ENCODE measurements at places on chromosomes 12 and 14.

- DNase-seq, result no peak
Measured at GRCh38 chr14:31703056-31703455, 141.9 kb downstream of the NUBPL start.

GRCh38 chr12:49615725-49616124 lies 7.6 kb upstream of the PRPF40B start:
- no peak for DNase-seq

DNA sequence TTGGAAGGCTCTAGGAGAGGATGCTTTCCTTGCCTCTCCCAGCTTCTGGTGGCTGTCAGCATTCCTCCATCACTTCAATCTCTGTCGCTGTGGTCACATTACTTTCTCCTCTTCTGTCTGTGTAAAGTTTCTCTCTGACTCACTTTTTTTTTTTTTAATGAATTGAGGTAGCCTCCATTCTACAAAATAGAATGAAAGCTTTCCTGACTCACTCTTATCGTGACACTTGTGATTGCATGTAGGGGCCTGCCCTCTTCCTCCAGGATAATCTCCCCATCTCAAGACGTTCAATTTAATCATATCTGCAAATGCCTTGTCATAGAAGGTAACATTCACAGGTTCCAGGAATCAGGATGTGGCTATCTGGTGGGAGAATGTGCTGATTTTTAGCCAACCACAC lies 153.5 kb upstream of the HMGA2 start:
- no peak for DNase-seq

- DNase-seq, result no peak
Measured at GRCh38 chr12:123882161-123882705, 90.4 kb downstream of the CCDC92 start.

- DNase-seq, result no peak
Measured at GRCh38 chr14:33963892-33964291, 13.0 kb upstream of the EGLN3 start.

DNA sequence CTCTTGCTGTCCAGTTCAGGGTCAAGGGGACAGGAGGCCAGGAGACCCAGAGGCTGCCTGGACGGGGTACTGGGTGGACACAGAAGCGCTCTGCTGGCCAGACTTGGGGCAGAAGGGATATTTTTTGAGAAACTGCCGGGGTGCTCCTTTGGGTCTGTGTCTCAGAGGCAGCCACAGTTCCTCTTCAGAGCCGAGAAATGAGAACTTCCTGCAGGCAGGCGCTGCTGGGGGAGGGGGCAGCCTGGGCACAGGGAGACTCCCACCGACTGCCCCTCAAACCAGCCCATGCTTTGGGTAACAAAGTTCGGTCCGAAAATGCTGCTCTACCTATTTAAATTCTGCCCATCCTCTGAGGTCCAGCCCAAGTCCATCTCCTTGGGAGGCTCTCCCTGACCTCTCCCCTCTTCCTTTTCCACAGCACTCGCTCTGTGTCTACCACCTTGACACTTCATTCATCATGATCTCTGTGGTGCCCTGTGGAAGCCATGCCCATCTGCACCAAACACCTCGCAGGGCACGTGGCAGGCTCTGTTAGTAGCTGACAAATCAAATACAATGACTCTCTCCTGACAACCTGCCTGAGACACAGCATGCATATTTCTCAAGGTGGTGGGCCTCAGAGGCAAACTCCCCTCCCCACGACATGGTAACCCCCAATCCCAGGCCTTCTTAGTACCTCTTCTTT lies 16.4 kb downstream of the HDAC7 start:
- no peak for DNase-seq

DNA sequence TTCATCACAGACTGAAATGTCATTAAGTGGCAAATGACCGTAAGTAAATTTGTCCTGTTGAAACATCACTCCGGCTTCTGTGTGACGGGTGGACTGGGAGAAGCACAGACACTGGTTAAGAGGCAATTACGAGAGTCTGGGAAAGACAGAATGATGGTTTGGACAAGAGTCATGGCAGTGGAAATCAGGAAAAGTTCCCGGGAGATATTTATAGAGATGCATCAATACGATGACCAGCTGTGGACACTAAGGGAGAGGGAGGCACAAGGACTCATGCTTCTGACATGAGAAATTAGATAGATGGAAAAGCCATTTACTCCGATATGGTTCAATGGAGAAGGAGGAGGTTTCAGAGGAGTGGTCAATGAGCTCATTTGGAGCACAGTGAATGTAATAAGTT lies 27.3 kb downstream of the CKAP4 start:
- DNase-seq, result no peak

DNA sequence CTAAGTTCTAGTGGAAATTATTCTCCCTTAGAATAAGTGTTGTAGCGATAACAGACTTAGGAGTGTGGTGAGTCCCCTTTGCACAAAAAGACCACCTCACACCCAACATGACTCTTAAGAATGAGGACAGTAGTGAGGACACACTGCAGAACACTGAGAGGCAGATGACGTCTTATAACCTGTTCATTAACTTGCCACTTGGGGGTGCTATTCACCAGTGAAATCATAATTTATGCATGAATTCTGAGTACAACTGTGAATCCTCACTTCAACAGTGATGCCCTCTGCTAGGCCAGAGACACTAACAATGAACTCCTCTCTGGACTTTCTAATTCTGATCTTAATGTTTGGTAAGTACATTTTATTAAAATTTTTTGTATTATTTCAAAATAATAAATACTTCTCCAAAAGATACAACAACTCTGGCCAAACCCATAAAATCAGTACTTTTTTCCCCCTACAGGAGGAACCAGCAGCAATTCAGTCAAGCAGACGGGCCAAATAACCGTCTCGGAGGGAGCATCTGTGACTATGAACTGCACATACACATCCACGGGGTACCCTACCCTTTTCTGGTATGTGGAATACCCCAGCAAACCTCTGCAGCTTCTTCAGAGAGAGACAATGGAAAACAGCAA lies 274.7 kb downstream of the DAD1 start:
- DNase-seq, result no peak

DNA sequence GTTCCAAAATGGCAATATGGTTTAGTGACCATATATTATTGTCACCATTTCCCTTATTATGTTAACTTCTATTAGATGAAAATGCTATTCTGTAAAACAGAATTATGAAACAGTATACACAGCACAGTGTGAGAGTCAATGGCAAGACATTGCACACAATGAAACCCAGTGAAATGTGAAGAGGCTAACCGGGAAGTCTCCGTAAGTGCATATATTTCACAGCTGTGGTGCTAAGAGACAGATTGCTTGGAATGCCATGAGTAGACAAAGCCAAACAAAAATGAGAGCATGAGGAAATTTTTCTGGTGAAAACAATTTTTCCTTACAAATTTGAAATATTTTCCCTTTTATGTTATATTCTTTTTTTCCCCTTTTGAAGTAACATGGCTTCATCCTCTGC lies 49.4 kb downstream of the DYRK2 start:
- DNase-seq, result no peak

GRCh38 chr14:53951243-53951626 lies 5.4 kb downstream of the BMP4 start:
- DNase-seq, result no peak

DNA sequence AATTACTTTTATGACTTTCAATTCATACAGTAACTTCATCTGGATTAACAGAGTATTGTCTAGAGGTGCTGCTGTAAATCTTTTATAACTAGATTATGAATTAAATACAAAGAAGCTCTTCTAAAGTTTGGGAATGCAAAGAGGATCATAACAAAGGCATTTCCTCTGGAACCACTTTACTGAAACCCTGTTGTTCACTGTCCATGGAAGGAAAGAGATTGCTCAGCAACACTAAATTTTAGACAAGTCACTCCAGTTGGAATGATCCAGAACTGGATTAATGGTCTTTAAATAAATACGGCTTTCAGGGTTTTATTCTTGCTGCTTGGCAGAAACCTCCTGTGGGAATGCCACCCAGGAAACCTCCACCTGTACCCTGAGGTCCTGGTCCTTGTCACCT lies 250.6 kb downstream of the KSR2 start:
- no peak for DNase-seq

GRCh38 chr14:69360438-69361108 lies 37.5 kb downstream of the ERH start:
- no peak for DNase-seq

DNA sequence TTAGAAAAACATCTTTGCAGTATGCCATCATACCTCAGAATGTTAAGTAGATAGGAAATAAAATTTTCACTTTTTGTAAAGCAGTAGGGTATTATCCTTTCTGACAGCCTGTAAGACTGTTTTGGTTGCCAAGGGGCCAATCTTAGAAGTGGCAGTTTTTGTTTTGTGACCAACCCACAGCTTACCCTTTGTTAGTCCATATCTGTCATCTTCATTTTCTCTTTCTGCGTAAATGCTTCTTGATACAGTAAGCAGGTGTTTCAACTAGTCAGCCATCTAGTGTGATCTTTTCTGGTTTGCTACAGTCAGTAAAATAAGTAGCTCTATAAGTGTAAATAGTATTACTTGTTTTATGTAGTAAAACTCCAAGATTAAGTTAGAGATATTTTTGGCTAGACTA lies 8.8 kb downstream of the PPM1A start:
- DNase-seq, result no peak

DNA sequence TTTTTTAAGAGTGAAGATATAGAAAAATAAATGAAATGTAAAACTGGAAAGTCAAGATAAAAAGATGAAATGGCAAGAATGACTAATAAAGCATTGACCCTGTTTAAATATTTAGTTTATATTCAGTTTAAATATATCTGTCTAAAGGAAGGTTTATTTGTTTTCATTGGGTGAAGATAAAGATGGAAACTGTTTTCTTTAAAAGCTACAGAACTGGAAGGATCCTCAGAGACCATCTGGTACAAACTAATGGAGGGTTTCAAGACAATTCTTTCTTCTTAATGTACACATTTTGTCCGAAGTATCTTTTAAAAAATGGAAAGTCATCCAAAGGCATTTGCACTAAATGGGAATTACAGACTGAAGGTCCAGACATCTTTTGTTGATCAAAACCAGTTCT lies 142.6 kb downstream of the EPS8 start:
- no peak for DNase-seq

DNA sequence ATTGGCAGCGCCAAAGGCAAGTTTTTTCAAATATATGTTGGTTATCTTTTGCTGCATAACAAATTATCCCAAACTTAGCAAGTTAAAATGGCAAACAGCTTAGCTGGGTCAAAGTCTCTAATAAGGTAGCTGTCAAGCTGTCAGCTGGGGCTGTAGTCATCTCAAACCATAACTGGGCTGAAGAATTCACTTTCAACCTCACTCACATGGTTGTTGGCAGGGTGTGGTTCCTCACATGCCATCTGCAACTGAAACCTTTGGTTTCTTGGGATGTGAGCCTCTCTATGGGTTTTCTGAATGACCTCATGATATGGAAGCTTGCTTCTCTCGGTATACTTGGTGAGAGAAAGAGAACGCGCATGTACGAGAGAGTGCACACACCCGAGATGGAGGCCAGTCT lies 125.4 kb downstream of the LRIG3 start:
- no peak for DNase-seq

GRCh38 chr12:125089083-125089482 lies 23.8 kb downstream of the AACS start:
- no peak for DNase-seq

GRCh38 chr12:121295746-121296617 lies 527 bp downstream of the CAMKK2 start:
- DNase-seq, result no peak

- DNase-seq, result no peak
Measured at GRCh38 chr12:110966081-110966760, 45.8 kb upstream of the MYL2 start.
